ENCODE measurements at places on chromosomes 16 and 17. TPM values are rescaled to one million over a fixed set of nuclear protein-coding genes. Genes with fewer than 3 reads are reported as not detected.

DNA sequence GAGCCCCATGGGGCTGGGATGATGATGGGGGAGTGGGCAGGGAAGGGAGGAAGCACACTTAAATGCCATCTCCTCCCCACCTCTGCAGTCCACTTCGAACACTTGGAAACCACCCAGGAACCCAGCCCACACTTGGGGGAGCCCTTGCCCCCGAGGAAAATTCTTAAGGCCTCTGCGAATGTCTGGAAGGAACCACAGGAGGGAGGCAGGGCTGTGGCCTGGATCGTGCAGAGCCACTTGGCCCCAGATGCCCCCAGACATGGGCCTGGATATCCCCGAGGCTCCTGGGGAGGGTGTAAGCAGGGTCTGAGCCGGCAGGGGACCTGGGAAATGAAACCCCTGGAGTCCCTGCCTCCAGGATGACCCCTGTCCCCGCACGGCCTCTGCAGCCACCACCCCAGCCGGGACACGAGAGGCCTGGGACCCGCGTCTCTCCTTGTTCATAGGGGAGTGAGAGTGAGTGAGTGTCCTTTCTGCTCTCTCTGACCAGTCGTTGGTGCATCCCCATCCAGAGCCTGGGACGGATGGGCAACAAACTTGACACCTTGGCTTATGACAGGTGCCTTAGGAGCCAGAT lies 11.8 kb upstream of the MTSS2 start:
- no peak for DNase-seq

- no peak for DNase-seq
Measured at GRCh38 chr16:30951750-30952149, 2.9 kb downstream of the ORAI3 start.

GRCh38 chr16:8391257-8391656 lies 199.1 kb downstream of the TMEM114 start:
- no peak for DNase-seq

- peak; percentile 30 for DNase-seq
Measured at GRCh38 chr17:66268247-66268927, 34.0 kb upstream of the PRKCA start.

DNA sequence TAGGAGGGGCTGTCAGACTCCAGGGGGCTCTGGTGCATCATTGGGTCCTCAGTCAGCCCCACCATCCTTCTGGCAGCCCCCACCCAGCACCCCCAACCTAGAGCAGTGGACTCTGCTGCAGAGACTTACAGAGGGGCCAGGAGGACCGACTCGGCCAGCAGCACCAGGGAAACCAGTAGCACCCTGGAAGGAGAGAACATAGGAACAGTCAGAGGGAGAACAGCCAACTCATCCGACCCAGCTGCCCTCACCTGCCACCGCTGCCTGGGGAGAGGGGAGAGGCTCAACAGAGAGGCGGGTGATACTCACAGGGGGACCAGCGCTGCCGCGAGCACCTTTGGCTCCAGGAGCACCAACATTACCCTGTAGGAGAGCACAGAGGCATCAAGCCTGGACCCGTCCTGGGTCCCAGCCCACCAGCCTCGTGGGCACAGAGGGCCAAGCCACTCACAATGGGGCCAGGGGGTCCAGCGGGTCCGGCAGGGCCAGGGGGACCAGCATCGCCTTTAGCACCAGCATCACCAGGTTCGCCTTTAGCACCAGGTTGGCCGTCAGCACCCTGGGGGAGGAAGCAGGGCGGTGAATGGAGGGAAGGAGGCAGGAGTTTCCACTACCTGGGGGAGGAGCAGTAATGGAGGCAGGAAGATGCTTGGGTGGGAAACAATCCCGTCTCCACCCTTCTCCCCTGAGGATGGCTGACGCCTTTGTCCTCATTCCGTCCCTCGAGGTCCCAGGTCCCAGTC lies 11.7 kb downstream of the COL1A1 start:
- no peak for DNase-seq

DNA sequence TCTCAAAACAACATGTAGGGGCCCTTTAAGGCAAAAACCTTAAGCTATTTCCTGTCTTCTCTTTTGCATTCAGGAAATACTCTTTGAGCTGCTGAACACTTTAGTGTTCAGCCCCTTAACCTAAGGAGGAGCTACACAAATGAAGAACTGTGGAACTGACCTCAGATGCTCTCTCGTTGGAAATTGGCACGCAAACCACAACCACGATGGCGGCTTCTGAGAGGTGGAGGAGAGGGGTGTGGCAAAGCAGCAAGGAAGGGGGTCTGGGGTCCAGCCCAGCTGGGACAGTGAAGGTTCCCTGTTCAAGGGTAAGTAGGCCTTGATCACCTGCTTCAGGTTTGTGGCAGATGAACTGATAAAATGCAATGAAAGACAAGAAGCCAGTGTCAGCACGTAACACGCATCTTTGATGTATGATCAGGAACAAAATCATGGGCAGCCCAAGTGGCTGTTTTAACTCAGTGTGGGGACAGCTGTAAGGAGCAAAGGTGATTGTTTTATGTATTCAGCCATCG lies 291.6 kb upstream of the TNRC6C start:
- peak; percentile 45 for DNase-seq

The GRAP gene
- not detected for total RNA-seq
